ENCODE measurements at places on chromosomes 4 and X.
A peak's percentile ranks its signal among the peaks of the same experiment; 100 is the strongest.

DNA sequence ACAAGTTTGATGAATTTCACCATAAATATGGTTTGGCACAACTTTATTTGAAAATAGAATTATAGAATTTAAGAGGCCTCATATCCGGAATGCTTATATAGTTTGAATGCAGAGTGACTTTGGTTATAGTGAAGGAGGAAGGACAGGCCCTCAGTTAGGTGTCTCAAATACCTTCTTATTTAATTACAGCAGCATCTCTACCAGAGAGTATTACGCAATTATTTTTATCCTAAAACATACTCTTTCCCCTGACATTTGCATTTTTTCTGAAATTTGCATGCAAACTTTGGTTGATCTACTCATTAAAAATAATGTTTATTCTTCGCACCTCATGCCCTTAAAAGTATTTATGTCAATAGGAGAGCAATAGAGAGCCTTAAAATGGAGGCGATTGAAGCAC, 305.4 kb downstream of the PACRGL start:
- DNase-seq: no peak

DNA sequence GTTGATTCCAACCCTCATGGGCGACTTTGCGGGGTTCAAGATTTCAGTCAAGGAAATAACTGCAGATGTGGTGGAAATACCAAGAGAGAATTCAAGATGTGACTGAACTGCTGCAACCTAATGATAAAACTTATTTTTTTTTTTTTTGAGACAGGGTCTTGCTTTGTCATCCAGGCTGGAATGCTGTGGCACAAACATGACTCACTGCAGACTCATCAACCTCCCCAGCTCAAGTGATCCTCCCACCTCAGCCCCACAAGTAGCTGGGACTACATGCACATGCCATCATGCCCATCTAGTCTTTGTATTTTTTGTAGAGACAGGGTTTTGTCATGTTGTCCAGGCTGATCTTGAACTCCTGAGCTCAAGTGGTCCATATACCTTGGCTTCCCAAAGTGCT, 19.5 kb upstream of the WDFY3 start:
- DNase-seq: no peak

DNA sequence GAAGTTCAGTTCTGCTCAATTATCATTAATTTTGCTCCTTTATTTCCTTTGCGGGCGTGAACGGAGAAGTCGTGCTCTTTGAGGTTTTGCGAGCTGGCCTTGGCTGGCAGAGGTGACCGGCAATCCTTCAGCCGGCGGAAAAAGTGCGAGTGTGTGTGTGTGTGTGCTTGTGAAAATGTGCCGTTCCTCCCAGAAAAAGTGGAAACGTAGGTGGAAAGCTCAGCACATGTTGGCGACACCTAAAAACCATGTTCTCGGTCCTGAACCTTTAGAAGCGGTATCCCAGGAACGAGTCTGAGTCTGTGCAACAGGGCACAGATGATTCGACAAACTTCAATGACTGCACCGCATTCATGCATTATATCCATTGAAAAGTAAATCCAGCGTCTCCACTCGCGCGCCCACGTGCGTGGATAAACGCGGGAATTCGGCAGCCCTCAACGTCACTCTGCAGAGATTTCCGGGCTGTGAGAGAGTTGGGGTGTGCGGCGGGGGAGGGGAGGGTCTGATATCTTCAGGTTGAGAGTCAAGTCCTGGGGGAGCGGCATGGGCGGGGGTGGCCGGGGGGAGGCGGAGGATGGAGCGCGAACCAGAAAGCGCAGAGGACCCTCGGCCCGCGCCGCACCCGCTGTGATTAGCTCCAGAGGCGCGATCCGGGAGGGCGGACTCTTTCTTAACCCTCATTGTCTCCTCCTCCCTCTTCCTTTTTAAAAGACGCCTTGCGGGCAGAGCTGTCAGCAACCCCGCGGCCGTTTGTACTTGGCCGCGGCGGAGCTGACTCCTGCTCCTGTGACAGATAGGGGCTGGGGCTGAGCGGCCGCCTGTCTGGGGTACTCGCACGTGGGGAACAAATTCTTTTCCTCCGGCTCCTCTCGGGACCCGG, at the start of gene SHISA3:
Gene SHISA3, plus strand, starts transcription at position 737 of the 883 bp plus-strand sequence. CDS start 569 bp downstream, outside the sequence.
- DNase-seq: no peak

GRCh38 chr4:38069271-38069760, 109.1 kb downstream of the PTTG2 start:
- DNase-seq: peak; percentile 10

DNA sequence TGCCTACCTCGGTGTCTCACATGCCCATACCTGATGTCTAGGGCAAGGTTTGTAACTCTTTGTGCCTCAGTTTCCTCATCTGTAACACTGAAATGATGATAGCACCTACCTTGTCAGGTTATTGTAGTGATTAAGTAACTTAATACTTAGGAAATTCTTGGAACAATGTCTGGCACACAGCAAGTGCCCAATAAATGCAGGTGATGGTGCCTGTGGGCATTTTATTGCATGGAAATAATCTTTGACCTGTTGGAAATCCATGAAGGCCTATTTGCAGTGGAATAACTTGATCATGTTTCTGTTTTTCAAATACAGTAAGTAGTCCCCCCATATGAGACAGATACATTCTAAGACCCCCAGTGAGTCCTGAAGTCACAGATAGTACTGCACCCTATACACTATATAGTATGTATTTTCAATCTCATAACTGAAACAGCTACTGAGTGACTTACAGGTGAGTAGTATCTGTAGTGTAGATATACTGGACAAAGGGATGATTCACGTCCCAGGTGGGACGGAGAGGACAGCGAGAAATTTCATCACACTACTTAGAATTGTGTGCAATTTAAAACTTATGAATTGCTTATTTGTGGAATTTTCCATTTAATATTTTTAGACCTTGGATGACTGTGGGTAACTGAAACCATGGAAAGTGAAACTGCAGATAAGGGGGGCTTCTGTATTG, 42.1 kb downstream of the AFF1 start:
- DNase-seq: no peak

DNA sequence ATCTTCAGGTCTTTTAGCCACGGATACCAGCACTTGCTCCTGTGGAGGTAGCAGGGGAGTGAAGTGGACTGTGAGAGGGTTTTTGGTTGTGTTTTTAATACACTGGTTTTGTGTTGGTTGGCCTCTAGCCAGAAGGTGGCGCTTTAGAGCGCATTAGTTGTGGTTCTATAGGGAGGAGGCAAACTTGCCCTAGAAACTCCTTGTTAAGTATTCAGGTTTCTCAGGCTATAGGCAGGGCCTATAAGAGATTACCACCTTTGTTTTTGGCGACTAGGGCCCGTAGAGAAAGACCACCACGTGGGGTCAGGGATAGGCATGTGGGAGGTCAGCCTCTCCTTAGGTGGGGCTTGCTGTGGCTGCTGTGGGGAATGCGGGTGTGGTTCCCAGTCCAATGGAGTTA, 221.6 kb upstream of the SPANXN4 start:
- no peak for DNase-seq

- no peak for DNase-seq
Measured at GRCh38 chr4:147777456-147778091, 45.7 kb downstream of the ARHGAP10 start.

DNA sequence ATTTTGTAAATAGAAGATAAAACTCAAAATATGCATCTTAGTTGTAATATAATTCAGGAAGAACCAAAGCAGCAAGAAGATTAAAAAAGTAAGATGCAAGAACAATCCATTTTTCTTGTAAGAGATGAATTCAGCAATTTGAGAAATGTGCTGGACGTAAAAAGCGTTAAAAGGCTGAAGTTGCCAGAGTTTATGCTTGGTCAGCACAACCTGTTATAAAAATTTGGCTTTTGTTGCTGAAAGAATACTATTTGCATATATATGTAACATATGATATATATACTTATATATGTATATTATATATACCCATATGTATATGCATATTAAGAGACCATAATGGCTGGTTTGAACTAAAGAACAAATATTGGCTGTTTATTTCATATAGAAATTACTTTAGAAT, 449.6 kb upstream of the FAM241A start:
- DNase-seq: no peak

DNA sequence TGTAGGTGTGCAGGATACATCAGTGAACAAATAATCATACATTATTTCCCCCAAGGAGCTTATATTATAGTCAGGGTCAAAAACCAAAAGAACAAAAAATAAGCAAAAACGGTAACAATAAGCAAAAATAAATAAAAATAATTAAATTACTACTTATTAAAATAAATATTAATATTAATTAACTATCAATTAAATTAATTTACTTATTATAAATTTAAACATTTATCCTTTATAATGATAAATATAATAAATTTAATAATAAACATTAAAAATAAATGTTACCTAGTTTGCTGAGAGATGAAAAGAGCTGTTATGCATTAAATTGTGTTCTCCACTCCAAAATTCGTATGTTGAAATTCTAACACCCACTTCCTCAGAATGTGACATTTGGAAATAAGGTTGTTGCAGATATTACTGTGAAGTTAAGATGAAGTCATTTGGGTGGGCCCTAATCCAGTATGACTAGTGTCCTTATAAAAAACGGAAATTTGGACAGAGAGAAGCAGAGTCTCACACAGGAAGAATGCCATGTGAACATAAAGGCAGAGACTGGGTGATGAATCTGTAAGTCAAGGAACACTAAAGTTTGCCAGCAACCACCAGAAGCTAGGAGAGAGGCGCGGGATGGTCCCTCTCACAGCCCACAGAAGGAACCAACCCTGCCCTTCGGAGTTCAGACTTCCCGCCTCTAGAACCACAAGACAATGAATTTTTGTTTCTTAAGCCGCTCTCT, 67.2 kb upstream of the IBSP start:
- no peak for DNase-seq

DNA sequence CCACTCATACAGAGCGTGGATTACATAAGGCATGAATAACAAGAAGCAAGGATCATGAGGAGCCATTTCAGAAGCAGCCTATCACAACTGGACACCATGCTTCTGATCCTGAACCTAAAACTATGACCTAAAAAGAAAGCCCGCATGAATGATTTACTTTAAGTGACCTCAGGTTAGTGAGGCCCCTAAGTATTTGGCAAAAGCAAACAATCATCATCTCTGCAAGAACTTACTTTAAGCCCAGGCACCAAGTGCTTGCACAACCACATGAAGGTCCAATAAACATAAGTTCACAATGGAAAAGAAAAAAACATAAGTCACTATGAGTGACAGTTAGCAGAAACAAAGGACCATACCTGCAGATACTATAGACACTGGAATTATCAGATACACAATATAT, 7.9 kb upstream of the MBTPS2 start:
- no peak for DNase-seq

DNA sequence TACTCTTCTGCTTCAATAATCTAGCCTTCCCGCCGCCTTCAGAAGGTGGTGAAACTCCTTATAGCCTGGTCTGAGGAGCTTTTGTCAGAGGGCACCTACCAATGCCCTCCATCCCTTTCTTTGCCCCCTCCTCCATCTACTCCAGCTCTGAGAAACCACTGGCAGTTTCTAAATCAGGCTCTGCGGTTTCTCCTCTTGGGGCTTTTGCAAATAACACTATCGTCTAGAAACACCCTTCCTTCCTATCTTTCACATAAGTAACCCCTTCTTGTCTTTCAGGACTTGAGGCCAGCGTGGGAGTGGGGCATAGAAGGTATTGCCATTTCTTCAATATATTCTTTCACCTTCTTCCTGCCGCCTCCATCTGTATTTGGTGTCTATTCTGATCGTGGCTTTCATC, 1.2 kb upstream of the EFHC2 start:
- no peak for DNase-seq

DNA sequence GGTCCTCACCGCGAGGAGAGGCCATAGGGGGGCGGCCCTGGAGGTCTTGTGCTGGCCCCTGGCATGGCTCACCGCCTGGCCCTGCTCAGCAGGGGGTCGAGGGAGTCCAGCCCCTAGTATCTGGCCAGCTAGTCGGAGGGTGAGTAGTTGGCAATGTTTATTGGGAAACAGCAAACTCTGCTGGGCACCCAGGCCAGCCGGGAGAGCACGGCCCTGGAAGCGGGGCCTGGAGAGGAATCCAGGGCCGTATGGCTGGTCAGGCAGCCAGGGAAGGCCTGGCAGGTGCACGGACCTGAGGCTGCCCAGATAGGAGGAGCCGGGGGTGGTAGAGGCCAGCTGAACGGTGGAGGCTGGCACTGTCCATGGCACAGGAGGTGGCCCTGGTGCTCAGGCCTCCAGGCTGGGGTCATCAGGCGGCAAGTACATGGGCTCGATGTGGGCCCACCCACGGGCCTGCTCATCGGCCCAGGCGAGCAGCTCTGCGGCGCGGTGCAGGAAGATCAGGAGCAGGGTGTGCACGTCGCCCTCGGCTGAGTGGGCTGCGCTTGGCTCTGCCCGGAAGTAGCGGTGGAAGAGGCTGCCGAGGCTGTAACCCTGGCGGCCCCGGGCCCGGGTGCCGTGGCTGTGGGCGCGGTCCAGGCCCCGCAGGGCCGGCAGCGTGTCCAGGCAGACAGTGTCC, 1.4 kb downstream of the TREX2 start:
- DNase-seq: no peak

GRCh38 chr4:100889898-100890297, 372.1 kb upstream of the EMCN start:
- no peak for DNase-seq

GRCh38 chr4:185225940-185226339, 16.5 kb downstream of the SNX25 start:
- DNase-seq: no peak

- no peak for DNase-seq
Measured at GRCh38 chr4:61027939-61028338, 172.2 kb upstream of the ADGRL3 start.

GRCh38 chr4:70841951-70842350, 2.3 kb upstream of the GRSF1 start:
- DNase-seq: no peak

GRCh38 chr4:120853161-120853935, 69.2 kb downstream of the PRDM5 start:
- DNase-seq: no peak

DNA sequence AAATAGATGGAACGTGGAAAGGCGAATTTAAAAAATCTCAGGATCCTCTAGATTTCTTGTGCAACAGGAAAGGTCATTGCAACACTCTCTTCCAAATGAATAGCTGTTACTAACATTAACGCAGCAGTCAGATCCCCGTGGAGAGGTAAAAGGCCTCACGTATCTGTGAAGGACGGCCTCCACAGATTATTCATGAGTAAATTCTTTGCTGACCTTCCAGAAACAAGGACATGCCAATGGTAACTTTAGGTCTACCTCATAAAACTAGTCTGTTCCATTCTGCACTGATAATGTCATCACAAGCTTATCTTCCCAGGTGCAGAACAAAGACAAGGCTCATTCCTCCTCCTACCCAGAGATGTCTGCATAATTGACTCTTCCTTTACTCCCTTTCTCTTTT, 16.1 kb upstream of the REPS2 start:
- no peak for DNase-seq

DNA sequence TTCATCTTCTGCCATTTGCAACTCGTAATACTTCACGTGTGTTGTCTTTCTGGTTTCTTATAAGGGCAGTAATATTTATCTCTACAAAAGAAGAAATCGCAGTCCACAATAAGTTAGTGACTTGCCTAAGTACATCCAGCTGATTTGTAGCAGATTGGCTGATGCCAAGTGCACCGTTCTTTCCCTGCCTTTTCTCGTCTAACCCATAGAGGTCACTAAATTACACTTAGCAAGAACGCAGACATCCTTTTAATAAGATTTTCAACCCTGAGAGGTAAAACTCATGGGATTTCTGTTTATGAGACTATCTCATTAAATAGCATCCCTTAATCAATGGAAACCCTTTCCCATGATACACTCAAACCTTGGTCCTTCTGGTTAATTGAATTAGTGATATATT, 408.6 kb upstream of the ACTRT1 start:
- DNase-seq: no peak

Data from activated T-cell treated with anti-CD3 and anti-CD28 coated beads for 24 hours (primary cell).